ENCODE measurements at places on chromosomes 1 and 21. TPM values are rescaled to one million over a fixed set of nuclear protein-coding genes. Genes with fewer than 3 reads are reported as not detected.

DNA sequence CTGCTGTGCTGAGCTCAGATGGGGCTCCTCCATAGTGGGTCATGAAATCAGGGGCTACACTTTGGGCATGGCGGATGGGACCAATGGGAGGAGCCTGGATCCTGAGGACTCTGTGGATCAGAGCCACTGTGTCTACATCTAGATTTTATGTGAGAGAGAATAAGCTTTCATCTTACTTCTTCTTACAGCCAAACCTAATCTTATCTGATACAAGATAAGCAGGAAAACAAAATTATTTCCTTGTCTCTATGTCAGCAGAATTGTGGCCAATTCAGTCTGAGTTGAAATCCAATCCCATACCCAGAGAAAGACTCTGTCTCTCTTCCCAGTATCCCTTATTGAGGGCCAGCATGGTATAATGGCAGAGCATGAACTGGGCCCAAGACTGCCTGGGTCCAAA lies 56.2 kb downstream of the KIF14 start:
- DNase-seq, result no peak

DNA sequence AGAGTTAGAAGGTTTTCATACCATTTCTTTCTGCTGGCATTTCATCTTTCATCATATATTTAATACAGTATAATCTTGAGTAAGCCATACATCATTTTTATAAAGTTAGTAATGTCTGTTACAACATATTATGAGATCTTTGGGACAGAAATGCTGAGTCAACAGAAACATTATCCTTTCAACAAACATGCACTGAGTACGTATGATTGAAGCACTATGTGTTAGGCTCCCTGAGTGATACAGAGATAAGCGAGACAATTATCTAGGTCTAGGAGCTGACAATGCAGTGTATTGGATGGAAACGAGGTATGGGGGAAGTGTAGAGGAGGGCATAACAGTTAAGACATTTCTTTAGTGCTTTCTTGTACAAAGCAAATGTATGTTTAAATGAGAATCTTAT lies 19.7 kb upstream of the GPR52 start:
- DNase-seq, result no peak

GRCh38 chr1:180358649-180359048 lies 128.6 kb downstream of the LHX4 start:
- DNase-seq, result no peak

DNASE2B gene
- not detected for total RNA-seq

DNA sequence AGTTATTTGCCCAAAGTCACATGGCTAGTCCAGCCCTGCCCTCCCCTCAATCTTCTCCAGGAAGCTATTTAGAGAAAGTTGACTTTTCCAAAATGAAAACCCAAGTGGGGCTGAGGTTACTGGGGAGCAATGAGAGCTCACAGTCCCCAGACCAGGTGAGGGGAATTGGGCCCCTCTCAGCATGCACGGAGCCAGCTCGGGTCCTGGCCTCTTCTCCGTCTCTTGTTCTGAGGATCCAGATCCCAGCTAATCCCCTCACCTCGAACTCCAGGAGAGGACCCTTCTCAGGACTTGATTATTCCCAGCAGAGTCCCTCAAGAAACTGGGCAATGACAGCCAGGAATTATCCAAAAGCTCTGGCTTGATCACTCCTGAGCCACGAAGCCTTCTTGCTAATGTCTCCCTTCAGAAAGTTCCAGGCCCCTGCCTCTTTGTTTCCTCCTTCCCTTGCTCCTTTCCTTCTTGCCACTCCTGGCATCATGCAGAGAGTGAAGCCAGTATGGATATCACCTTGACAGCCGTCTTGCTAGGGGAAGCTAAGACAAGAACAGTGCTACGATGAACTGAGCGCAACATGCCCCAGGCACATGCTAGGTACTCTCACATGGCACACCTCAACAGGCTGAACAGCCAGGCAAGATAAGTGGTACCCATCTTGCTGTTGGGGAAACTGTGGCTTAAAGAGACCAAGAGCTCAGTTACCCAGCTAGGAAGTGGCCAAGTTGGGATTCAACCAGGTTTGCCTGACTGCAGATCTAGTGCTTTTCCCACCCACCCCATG lies 51.9 kb downstream of the KLHDC7A start:
- DNase-seq, result no peak

- peak; percentile 76 for DNase-seq
These were observed 4.0 kb downstream of the GLMP start for GRCh38 chr1:156291226-156292061.

DNA sequence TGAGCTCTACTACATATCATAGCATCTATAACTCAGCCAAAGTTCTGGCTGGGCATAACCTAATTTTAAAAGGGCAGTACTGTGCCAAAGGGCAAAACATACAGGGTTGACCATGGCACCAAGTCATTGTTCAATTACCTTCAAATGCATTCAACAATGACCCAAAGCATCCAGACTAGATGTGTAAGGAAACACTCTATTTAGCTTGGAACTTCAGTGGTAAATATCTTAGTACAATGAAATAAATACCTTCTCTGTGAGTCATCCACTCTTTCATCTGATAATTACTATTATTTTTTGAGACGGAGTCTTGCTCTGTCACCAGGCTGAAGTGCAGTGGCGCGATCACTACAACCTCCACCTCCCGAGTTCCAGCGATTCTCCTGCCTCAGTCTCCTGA lies 70.0 kb downstream of the NVL start:
- DNase-seq, result no peak

SH3D21 gene
- 5.4 TPM for total RNA-seq

DNA sequence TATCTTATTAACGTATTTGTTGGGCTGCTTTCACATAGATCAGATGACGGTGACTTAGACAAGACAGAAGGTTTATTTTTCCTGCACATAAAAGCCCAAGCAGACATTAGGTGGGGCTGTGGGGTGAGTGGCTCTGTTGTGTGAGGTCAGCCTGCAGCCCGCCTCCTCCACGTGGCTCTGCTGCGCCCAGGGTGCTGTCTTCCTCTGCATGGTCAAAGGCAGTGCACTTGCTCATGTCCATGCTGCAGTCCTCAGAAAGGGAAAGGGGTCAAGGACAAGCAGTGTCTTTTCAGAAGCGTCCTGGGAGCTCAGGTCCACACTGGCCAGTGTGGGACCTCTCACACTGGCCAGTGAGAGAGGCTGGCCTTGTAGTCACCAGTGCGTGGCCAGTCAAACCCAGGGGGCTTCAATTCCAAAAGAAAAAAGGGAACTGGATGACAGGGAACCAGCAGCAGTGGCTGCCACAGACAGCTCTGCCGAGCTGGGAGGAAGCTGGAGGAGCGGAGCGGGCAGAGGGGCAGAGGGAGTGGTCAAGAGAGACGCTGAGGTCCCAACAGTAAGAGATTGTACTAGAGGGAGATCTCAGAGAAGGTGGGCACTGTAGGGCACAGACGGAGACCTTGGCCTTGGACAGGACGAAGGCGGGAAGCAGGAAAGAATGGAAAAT lies 35.9 kb upstream of the SLC45A1 start:
- no peak for DNase-seq

CSF3R gene
- total RNA-seq, result not detected

DNA sequence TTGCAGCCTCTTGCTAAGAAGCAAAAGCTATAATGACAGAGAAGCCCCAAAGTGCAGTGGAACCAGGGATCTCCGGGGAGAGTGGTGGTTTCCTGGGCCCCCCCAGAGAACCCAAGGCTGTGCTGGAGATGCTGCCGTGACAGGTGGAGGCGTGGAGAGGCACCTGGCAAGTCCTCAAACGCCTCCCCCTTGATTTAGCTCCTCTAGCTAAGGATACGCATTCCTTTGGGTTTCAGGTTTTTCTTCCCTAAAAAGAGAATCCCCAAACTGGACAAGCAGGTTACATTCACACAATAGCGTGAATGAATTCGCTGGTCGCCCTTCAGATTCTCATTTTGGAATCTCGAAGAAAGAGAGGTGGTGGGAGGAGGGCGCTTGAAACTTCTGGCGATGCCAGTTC lies 853 bp upstream of the ATP1A1 start:
- no peak for DNase-seq

- DNase-seq, result no peak
These were observed 83.5 kb downstream of the HHAT start for GRCh38 chr1:210412240-210412639.

Measured in neural crest cell (in vitro differentiated cells).